ENCODE measurements at places on chromosomes 16 and 17.
A peak's percentile ranks its signal among the peaks of the same experiment; 100 is the strongest.

DNA sequence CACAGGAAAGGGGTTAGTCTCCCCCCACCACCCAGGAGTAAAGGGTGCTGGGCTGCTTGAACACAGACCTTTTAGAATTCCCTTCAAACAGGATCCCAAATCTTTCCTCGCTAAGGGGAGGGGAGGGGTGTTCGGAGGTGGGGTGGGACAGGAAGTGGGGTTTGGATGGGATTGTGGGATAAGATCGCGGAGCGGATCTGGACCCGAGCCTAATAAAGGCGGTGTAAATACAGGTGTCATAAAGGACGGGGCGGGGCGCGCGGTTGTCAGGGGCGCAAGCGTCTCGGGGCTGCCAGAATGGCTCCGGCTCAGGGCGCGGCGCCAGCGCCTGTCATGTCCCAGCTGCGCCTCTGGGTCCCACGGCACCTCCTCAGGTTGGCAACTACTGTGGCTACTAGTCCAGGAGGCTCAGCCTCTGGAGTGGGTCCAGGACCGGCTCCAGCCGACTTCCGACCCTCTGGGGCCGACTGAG lies 59.8 kb upstream of the FBXO47 start:
- DNase-seq, result peak; percentile 27

DNA sequence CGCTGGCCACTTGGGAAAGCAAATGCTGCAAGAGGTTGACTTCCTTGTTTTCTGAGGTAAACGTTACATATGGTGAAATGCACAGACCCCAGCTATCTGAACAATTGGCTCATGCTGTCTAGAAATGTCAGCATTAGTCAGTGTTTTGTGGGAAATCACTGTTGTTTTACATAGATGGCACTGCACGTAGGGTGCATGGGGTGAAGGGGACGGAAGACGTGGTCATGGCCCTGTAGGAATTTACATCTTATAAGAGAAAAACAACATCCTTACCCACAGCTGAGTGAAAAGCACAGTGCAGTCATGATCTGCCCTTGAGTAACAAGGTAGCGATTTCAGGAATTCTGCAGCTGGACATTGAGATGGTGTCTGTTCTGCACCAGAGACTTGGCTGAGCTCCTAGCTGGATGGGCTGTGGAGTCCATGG lies 15.2 kb downstream of the RPTOR start:
- DNase-seq, result peak; percentile 85

- DNase-seq, result no peak
Measured at GRCh38 chr17:76986365-76986764, 118.2 kb downstream of the MGAT5B start.

DNA sequence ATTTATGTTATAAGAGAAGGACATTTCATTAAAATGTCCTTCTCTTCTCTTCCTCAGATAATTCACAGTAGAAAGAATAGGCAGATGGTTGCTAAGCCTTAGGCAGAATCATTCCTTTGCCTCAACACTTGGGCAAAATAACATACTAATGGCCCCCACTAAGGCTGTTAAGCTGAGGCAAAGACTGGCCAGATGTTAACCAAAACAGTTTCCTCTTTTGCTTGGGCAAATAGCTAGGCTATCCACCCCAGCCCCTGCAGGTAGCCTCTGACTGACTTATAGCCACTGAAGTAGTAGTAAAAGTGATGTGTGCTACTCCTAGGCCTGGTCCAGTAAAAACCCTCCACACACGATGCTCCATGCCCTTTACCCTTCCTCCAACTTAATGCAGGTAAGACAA lies 55.2 kb downstream of the SPAG9 start:
- no peak for DNase-seq

DNA sequence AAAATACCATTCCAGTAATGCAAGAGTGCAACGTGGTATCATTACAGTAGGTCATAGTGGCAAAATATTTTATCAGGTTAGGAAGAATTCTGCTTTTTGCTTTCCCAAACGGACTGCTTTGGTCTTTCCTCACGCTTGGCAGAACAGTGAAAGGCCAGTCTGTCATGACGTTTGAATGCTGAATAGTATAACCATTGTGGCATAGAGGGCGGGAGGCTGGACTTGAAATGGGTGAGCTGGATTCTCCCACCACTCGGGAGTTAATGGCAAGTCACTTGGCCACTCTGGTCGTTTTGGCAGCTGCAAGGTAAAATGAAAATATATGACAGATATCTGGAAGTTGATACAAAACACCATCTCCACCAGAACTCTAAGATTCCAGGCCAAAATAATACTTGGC lies 391.2 kb downstream of the MAF start:
- no peak for DNase-seq

- DNase-seq, result no peak
Measured at GRCh38 chr16:50861451-50861850, 119.6 kb downstream of the CYLD start.

- DNase-seq, result no peak
Measured at GRCh38 chr16:3578610-3579551, 1.7 kb upstream of the NLRC3 start.

DNA sequence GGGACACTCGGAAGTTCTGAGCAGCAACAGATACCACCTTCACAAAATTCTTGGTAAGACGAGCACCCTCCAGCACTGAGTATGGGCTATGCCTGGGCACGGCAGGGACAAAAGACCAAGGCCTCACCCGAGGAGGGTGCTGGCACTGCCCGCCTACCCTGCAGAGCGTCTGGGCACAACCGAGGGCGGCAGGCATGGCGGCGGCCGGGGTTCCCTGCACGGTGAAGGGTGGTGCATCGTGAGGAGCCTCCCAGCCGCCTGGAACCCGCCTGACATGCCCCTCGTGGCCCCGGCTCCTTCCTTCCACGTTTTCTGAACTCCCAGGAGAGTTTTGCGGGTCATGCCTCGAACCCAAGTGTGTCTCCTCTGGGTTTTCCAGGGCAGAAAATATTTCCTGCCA lies 18.9 kb downstream of the GALNS start:
- DNase-seq, result no peak

DNA sequence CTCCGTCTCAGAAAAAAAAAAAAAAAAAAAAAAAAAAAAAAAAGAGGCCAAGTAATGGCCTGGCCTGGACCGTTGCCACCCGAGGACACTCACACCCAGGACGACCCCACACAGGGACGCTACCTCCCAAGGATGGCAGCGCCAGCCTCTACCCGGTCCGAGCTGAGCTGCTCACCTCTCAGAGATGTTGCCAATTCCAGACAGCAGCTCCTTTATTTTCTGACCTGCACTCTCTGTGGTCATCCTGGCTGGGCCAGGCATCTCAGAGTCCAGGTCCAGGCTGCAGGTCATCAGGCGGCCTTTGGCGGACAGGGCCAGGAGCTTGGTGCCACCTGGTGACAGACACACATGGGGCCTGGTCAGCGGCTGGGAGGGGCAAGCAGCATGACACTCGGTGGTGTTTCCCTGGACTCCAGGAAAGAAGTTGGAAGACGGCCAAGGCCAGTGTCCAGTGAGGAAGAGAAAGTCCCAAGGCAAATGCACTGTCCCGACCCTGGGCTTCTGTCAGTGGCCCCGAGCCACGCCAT lies 3.1 kb downstream of the FAAP100 start:
- DNase-seq, result no peak

GRCh38 chr16:26735521-26735920 lies 331.2 kb upstream of the C16orf82 start:
- DNase-seq, result no peak

DNA sequence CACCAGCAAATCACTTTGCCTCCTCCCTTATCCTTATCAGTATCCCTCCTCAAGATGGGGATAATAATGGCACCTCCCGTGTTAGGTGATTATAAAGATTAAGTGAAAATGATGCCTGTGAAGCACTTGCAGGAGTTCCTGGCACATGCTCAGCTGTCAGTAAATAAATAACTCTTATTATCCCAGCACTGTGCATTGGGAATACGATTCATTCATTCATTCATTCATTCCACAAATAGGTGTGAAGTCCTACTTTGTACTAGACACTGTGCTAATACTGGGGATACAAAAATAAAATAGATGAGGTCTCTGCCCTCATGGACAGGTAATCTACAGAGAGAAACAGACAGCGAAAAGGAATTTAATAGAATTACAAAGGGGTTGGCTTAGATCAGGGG lies 2.0 kb downstream of the XYLT2 start:
- DNase-seq, result no peak

DNA sequence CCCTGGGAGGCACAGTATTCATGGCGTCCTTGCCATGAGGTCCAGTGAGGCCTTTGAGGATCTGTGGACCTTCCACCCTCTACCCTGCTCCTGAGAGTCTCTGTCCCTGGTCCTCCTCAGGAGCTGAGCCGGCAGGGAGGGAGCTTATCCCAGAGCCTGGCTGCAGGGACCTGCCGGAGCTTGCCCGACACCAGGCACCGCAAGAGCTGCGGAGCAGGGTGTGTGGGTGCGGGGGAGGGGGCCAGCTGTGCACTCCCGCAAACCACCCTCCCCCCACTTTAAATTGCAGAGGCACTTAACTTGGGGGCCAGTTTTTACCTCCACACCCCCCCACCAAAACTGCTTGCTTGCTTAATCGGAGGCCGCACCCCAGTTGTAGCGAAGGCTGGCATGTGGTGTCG lies 609 bp upstream of the ZNF750 start:
- DNase-seq, result no peak

DNA sequence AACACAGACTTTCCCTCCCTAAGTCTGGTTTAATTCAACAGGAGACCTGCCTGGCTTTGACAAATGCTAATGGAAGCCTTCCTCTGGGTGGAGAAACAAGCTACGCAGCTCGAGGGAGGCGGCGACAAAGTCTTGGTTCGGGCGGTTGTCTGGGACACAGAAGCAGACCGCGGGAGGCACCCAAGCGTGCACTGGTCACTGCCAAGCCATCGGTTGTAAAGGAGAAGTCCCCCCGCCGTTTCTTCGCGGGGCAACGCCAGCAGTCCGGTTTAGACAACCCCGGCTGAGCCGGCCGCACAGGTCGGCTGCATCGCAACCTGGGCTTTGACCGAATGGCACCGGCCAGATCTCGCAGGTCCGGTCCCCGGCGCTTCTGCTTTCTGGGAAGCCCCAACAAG lies 586 bp downstream of the GLYR1 start:
- DNase-seq, result peak; percentile 76

- DNase-seq, result peak; percentile 66
Measured at GRCh38 chr17:65027305-65027704, 29.2 kb downstream of the GNA13 start.

GRCh38 chr17:35867574-35867973 lies 1.1 kb downstream of the HEATR9 start:
- no peak for DNase-seq

- no peak for DNase-seq
Measured at GRCh38 chr16:63925221-63925620, 1196.6 kb downstream of the CDH11 start.

DNA sequence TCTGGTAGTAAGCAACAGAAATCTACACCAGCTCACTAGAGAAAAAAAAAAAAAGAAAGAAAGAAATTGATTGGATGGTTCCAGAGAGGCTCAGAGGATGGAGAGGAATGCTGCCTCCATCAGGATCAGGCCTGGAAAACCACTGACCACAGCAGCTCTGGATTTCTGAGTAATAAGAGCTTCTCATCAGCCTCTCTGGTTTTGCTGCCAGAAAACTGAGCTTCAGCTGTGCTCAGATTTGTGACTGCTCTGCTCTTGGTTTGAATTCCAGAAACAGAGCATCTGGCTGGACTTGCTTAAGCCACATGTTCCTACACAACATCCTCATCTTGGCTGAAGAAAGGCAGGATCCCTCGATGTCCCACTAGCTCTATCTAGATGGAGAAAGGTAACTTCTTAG lies 25.9 kb downstream of the IRX6 start:
- peak; percentile 18 for DNase-seq

Measured in EH (cell line).